Cardiac septum (tissue), 1 donor: ENCODE measurements at places on chromosomes 5 and 9. TPM values are rescaled to one million over a fixed set of nuclear protein-coding genes. Genes with fewer than 3 reads are reported as not detected.

The C9orf43 gene
- total RNA-seq = 0.16 TPM

DNA sequence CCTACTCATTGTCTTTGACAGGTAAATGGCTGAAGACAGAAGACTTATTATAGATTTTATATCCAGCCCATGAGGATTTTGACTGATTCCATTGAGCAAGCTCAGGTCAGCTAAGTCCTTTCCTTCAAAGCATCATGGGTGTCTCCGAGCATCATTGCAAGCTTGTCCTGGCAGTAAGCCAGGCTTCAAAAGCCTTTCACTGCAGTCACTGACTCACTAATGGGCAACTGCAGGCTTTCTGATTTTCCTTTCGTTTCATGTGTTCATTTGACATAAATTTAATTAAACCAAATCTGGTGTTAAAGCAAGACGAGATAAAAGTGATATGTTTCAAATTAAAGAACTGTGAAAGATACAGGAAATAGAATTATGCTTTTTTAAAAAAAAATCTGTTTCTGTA is 426.2 kb downstream of the ANXA1 start:
- DNase-seq = no peak

The PRR7 gene
- total RNA-seq = 5.1 TPM

DNA sequence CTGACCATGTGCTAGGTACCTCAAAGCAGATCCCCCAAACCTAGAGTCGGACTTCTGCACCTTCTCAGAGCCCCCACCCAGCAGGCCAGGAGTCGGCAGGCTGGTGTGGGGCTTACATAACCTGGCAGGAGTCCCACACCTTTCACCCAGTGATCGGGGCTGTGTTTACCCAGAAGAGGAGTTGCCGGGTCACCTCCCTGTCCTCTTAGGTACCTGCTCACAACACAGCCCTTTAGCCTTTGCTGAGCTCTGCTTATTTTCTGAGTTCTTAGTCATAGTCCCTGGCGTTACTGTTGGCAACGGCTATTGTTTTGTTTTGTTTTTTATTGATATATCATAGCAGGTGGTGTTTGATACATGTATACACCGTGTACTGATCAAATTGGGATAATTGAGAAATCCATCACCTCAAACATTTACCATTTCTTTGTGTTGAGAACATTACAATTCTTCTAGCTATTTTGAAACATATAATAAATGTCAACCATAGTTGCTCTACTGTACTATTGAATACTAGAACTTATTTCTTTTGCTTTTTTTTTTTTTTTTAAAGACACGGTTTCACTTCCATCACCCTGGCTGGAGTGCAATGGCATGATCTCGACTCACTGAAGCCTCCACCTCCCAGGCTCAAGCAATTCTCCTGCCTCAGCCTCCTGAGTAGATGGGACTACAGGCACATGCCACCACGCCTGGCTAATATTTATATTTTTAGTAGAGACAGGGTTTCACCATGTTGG is 10.4 kb upstream of the EEIG1 start:
- no peak for DNase-seq

The MEF2C gene
- 64.6 TPM for total RNA-seq

The NME5 gene
- total RNA-seq = 2.0 TPM

- DNase-seq = no peak
Observed at GRCh38 chr9:125743682-125744428, 3.3 kb upstream of the PBX3 start.

The CNTFR gene
- 1.1 TPM for total RNA-seq

DNA sequence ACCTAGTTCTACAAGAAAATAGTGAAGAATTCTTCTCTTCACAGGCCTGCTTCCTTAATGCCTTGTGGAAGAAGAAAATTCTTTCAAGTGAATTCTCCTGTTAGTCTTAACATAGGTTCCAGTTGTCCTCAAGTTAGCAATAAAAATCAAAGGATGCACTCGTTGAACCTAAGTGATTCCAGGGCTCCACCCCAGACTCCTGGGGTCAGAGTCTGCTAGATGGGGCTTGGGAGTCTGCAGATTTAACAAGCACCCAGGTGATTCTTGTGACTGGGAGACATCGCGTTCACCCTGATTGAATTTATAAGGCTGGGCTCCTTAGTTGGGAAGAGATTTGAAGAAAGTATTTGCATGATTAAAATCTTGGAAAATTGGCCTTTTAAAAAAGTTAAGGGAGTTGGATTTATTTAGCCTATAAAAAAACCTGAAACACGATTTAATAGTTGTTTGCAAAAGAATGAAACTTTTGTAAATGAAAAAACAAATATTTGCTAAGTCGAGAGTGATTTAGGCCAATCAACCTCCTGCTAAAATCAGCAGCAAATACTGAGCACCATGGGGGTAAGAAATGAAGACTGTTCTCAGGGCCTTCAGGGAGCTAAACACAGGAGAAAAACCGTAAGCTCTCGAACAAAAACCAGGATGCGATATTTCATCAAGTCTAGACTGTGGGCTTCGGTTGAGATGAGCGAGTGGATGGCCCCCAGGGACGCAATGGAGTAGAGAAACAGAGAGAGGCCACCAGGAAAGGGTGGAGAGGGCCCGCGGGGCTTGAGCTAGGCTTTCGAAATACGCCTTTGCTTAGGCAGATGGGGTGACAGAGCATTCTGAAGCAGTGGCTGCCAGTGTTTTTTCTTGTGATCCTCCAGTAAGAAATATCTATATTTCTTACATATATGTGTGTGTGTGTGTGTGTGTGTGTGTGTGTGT is 86.9 kb upstream of the TTC23L start:
- DNase-seq = no peak

- DNase-seq = no peak
Observed at GRCh38 chr9:35333551-35333950, 156.4 kb upstream of the RUSC2 start.

DNA sequence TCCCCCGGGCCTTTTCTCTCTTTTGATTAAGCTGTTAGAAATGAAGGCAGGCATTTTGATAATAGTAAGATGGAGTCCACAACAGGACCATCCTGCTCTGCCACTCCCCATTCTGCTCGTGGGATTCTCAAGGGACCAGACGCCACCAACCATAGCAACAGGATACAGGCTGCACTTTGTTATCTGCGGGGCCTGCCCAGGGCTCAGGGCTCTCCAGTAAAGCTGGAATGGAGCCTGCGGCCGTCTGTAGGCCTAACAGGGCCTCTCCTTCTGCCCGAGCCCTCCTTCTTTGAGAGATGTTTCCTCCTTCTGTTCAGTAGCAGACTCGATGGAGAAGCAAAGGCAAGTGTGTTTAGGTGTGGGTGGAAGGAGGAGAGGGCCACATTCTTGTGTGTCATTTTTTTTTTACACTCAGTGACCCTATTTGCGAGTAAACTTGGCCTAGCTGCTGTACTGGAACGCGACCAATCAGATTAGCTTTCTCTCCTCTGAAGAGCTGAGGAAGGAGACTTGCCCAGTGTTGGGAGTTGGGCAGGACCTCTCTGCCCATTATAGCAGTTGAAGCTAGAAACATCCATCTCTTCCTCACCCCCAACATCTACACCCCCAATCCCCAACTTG is 8.9 kb upstream of the EPB41L4B start:
- no peak for DNase-seq

The UGT3A1 gene
- total RNA-seq = not detected

- DNase-seq = no peak
Observed at GRCh38 chr5:10660720-10661387, 97.0 kb downstream of the ANKRD33B start.

The ABLIM3 gene
- 118 TPM for total RNA-seq

DNA sequence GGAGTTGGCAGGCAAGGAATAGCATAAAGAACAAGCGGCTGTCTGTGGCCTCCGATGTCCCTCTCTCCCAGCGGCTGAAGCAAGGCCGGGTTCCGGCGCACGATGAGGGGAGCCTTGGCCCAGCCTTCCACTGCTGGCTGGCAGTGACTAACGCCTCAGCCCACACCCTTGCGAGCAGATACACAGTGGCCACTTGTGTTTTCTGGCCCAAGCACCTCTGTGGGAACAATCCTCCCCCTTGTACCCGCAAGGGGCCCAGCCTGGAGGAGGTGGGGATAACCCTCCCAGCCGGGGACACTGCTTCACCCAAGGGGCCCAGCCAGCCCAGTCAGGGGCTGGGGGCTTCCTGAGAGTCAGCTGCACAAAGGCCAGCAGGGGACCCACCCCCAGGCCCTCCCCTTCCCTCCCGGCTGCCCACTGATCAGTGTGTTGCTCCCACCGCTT is 23.2 kb downstream of the STK10 start:
- DNase-seq = no peak

The NEURL1B gene
- 19.7 TPM for total RNA-seq

DNA sequence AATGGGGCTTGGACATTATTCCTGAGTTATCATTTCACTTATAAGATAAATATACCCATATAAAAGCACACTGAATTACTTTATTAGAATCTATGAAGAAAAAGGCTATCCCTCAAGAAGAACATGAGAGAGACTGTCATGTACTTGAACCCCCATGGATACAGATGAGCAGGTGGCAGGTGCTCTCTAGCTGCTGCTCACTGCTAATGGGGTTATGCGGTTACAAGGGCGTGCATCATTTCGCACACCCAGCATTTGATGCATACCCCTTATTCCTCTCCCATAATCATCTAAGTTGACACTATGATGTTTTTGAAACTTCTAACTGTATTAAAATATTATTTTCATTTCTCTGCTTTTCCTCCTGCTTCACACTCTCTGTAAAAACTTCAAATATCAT is 16.4 kb downstream of the ITK start:
- no peak for DNase-seq

DNA sequence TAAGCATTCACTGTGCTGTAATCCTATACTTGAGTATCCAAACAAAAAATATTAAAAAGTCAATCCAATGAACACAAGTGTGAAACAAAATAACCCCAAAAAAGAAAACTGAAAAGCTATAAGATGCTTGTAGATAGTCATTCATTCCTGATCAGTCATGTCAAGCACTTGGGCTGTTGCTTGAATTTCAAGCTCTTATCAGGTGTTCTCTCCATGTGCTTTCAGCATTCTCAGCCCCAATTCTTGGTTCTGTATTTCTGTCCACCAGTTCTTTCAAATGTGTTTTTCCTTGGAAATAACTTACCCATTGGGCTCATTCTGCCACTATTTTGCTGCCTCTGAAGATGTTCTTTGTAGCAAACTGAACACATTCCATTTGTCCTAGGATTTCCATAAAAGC is 4.7 kb downstream of the ZFAND5 start:
- no peak for DNase-seq

The HTR4 gene
- 0.70 TPM for total RNA-seq

DNA sequence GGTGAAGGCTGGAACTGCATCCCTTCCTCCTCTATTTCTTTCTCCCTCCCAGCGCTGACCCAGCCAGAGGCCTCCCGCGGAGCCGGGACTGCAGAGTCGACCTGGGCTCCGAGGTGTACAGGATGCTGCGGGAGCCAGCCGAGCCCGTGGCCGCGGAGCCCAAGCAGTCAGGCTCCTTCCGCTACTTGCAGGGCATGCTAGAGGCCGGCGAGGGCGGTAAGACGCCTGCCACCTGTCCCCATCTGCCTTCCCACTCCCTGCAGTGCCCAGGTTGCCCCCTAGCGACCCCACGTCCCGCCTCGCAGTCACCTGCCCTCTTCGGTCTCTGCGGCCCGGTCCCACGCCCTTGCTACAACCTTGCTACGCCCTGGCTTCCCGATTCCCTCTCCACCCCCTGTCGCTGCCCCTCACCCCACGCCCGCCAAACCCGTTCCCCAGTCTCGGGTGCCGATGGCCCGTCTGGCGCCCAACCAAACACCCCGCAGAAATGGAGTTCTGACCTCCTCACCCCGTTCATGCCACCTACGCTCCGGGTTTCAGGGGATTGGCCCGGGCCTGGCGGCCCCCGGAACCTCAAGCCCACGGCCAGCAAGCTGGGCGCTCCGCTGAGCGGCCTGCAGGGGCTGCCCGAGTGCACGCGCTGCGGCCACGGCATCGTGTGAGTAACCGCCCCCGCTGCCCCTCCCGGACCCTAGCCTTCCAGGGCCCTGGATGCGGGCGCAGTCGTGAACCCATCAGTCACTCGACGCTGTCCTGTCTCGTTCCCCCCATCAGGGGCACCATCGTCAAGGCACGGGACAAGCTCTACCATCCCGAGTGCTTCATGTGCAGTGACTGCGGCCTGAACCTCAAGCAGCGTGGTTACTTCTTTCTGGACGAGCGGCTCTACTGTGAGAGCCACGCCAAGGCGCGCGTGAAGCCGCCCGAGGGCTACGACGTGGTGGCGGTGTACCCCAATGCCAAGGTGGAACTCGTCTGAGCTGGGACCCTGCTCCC is 14.1 kb downstream of the PDLIM4 start:
- DNase-seq = no peak
